ENCODE measurements at places on chromosomes 3 and 15.

DNA sequence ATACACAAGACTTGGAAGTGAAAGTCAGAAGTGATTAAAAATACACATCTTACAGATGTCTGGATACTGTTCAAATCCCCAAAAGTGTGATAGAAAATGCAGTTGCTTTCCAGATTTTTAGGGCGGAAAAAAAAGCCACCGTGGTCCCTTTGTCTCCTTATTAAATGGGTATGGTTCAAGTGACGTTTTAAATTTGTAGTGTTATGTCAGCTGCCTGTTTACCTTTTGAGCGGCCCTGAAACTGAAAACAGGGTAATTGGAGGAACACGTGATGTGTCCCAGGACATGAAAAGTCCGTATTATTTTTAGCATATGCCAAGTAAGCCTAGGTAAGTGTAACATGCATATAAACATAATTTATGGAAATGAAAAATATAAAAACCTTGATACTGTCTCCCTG, 109.0 kb upstream of the PDZRN3 start:
- DNase-seq, result no peak

DNA sequence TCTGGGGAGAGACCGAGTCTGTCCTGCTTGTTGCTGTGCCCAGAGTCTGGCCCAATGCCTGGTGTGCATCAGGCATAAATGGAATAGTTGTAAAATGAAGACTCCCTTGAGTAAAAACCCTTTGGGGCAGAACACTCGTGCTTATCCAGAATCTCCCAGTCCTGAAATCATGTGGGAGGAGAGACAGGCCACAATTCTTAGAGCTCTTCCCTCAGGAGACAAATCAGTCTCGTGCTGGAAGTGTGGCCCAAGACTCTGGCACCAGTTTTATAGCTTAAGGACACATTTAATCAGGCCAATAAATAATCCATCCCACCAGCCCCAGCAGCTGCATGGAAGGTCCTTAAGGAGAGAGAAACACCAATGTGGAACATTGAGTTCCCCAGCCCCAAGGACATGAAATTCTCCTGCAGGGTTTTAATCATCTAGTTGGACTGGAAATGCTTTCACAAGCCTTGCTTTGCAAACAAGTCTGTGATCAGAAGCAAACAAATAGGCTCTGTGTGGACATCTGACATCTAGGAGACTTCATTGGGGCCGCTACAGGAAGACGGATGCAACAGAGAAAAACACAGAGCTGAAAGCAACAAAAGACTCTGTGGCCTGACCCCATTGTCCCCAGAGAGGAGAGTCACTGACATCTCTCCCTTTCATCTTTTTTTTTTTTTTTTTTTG, 70.4 kb downstream of the LSM3 start:
- no peak for DNase-seq

- no peak for DNase-seq
Measured at GRCh38 chr3:122151480-122151879, 32.0 kb upstream of the CASR start.

DNA sequence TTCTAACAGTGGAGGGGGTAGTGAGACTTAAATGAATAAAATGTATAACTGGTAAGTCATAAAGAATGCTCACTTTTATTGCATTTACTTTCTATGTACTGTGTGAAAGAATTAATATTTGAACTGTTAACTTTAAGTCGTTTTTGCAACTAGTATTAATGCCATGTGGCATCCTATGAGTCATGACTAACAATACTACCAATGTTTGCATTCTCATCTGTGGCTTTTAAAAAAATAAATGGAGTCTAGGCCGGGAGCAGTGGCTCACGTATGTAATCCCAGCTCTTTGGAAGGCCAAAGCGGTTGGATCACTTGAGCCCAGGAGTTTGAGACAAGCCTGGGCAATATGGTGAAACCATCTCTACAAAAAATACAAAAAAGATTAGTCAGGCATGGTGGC, 5.2 kb downstream of the C3orf49 start:
- no peak for DNase-seq

DNA sequence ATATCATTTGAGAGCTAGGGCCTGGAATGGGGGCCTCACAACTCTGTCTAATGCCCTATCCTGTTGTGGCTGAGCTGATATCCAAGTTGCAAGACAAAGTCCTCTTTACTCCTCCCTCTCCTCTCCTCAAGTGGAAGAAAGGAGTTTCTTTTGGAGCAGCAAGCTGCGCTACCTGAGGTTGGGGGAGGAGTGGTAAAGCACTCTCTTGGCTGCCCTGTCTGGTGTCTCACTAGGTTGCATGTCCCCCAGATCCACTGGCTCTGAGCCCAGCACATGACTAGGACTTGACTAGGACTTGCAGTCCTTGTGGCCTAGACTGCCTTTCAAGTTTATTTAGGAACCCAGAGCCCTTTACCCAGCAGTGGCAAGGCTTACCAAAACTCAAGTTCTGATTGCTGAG, 141.1 kb upstream of the SETMAR start:
- no peak for DNase-seq

DNA sequence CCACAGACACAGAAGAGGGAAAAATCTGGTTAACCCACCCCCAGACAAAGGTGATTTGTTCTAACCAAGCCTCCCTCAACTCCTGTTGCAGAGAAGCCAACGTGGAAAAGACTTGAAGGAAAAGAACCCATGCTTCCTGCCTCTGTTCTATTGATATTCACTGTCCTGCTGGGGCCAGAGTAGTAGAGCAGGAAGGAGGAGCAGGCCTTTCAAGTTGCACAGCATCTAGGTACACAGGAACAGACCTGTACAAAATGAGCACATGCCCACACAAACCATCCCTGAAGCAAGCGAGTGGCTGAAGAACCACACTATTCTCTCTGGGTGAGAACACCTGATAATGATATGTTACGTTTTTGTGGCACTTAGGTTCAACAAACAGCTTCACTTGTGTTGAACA, 29.9 kb downstream of the RASGRP1 start:
- DNase-seq, result no peak

DNA sequence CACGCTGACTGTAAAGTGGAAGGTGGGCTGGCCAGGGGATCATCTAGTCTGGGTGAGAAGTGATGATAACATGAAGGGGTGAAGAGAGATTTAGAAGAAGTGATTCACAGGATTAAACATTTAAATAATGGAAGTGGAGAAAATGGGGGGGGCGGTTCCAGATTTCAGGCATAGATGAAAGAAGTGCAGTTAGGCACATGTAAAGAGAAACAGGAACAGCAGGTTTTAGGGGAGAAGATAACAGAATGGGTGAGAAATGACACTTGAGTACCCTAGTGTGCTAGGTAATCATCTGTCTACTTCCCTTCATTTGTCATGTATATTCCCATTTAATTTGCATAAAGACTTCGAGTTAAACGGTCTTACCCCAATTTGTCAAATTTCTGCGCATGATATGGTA, 15.3 kb downstream of the B3GNT5 start:
- no peak for DNase-seq

DNA sequence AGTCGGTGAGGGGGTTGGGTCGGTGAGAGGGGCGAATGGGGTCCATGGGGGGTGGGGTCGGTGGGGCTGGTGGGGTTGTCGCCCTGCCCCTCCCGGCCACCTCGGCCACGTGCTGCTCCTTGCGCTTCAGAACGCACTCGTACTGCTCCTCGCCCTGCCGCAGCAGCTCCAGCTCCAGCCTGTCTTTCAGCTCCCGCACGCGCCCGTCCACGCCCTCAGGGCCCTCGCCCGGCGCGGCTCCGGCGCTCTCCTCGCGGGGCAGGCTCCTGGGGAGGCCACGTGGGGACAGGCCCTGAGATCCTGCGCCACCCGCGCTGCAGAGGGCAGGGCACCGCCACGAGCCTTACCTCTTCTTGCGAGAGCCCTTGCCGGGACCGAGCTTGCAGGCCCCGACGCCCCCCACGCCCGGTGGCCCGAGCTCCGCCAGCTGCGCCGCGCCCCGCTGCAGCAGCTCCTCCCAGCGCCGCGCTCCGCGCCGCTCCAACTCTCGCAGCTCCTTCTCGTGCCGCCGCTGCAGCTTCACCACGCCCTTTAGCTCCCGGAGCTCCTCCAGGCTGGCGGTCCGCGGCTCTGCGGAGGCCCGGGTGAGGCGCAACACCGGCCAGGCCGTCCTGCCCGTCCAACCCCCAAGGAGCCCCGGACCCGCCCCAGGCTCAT, 8.2 kb upstream of the ANKRD63 start:
- DNase-seq, result no peak

DNA sequence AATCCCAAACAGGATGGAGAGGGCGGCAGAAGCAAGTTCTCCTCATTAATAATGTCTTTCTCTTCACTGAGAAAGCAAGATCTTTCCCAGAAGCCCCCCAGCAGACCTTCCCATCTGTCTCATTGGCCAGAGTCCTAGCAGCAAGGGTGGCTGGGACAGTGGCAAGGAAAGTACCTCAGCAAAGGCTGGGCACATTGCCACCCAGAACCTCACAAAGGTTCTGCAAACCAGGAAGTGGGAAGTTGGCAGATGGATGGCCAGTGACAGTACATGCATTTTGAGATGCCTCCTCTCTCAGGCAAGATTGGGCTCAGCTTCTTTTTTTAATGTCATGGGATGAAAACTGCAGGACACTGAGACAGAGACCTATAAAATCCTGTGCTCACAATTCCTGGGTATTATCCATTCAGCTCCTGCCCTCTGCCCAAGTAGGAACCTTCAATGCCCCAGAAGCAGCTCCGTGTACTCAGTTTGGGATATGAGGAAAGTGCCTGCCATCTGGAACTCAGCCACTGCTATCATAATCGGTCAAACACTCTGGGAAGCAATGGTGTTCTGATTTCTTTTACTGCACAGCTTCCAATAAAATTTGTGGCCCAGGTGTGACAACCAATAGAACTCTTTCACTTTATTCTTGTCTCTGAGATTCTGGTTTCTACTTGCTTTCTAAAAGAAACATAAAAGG, 25.5 kb downstream of the DPH3 start:
- peak; percentile 84 for DNase-seq

DNA sequence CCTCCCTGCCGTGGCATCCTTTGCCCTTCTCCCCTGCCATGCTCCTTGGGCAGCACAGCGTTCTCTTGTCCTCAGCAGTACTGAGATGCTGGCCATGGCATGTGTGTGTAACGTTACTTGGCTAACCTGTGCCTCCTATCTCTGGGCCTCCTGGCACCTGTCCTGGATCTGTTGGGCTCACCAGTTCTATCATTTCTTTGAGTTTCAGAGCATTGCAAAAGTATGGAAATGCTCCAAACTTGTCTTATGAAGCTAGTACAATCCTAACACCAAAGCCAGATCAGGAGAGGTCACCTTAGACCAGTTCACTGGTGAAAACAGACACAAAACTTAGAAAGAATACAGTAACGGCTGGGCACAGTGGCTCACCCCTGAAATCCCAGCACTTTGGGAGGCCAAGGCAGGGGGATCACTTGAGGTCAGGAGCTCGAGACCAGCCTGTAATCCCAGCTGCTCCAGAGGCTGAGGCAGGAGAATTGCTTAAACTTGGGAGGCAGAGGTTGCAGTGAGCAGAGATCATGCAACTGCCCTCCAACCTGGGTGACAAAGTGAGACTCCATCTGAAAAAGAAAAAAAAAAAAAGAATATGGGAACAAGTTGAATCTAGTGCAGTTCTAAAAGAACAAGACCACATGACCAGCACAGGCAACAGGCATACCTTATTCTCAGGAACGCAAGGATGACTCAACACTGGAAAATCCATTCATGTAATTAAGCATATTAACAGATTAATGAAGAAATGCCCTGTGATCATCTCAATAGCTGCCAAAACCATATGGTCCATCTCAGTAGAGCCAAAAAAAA, 62.4 kb upstream of the TRPM1 start:
- no peak for DNase-seq

DNA sequence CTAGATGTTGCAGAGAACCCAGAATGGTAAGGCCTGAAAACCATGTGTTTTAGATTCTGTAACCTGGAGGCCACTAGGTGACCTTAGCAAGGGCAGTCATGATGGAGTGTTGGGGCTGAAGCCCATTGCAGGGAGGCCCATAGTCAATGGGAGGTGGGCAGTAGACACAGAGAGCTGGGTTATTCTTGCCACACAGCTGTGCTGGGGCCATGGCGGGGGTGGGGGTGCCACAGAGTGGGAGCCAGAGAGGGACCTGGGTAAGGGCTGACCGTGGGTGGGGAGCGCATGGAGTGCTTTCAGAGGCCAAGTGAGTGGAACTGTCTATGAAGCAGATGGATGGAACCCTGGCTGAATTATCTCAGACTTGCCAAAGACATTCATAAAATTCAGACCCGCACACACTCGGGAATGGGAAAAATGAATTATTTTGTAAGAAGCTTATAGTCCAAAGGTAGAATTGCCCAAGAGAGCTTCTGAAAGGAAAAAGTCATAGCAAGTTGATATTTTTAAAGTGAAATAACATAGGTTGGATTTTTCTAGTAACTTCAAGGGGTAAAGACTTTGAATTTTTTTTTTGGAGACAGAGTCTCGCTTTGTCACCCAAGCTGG, 53.9 kb downstream of the SMAD3 start:
- DNase-seq, result no peak

DNA sequence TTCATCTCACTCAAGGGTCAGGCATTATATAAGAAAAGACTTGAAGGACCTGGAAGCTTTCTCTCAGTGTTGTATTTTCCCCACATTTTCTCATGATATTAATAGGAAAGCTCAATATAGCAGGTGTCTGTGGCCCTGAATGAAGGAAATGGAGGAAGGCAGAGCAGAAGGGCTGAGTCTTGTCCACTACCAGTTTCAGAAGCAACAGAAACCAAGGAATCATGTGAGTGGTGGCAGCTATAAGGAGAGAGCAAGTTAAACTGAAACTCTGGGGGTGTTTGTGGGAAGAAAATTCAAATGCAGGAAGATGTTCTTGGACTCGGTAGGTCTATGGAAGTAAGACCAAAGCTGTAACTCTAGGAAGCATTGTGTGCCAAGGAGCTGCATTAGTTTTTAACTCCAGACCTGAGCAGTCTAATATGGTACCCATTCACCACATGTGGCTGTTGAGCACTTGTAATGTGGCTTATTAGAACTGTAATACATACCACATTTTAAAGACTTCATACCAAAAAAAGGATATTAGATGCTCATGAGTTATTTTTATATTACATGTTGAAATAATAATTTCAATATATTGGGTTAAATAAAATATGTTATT, 278.8 kb upstream of the GADL1 start:
- DNase-seq, result no peak

GRCh38 chr3:18035641-18036449, 293.4 kb upstream of the TBC1D5 start:
- no peak for DNase-seq

- DNase-seq, result no peak
Measured at GRCh38 chr3:118536764-118537163, 497.9 kb downstream of the IGSF11 start.

DNA sequence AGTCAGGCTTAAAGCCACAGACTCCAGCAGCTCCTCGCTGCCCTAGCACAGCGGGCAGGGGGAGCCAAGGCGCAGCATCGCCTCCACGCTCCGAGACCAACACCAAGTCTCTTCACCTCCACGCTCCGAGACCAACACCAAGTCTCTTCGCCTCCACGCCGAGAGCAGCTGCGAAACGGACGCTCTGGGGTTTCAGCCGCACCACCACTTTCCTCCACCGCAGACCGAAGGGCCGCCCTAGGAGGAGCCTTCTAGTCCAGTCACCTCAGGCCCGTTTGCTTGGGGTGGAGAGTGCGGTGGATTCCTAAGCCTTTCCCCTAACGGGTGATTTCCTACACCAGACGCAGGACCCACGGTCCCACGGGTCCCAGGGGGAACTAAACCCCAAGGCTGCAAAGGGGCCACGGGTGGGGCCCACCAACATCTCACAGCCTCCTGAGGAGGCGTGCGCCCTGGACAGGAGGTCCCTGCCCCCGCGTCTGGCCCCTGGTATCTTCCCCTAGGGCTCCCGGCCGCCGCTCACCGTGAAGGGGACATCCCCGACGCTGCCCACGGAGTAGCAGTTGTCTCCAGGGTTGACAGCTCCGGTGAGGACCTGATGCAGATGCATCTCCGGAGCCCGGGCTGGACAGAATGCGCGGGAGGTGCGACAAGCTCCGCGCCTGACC, 501 bp downstream of the DMXL2 start:
- DNase-seq, result no peak

- DNase-seq, result no peak
Measured at GRCh38 chr15:65828585-65828984, 36.5 kb upstream of the DENND4A start.
